ENCODE measurements at places on chromosomes 16 and 17.
A peak's percentile ranks its signal among the peaks of the same experiment; 100 is the strongest.

DNA sequence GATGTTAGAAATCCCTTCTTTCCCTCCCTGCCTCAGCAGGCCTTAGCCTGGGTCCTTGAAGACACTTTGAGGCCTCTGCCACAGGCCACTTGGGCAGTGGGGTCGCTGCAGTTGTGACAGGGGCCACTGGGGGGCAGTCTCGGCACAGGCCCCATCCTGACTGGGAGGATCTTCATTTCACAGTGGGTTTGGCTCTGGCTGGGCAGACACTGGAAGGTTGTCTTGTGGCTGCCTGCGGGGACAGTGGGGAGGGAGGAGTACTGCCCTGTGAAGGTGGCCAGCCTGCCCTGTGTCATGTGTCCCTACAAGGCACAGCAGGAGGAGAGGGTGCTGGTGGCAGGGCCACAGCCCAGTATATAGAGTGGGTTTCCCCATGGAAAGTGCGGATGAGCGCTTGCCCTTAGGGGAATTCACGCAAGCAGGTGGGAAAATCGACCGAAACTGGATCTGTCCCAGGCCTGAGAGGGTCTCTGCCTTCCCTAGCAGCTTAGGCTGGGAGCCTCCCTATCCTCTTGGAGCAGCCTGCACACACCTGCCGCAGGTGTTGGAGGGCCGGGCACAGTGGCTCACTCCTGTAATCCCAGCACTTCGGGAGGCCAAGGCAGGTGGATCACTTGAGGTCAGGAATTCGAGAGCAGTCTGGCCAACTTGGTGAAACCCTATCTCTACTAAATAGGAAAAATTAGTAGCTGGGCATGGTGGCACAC, 28.8 kb downstream of the GINS2 start:
- peak; percentile 87 for DNase-seq

GRCh38 chr16:81798311-81799137, 19.4 kb downstream of the PLCG2 start:
- DNase-seq, result peak; percentile 69

DNA sequence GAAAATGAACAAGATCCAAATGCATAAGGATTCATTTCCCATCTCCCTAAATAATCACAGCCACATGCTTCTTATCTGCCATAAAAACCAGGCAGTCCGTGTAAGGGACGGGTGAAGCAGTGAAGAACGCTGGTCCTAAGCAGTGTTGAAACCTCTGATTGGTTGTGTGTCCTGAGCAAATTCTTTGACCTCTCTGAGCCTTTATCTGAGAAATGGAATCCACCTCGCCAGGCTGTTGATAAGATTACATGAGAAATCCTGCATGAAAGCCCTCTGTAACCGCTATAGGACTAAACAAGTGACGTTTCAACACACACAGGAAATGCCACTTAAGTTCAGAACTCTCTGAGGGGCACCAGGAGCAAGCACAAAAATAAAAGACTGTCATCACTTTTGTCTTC, 26.8 kb downstream of the GAS7 start:
- no peak for DNase-seq

- no peak for DNase-seq
Observed at GRCh38 chr17:47373002-47373401, 49.2 kb downstream of the EFCAB13 start.

GRCh38 chr16:27690608-27691007, 140.7 kb downstream of the KATNIP start:
- DNase-seq, result no peak

- DNase-seq, result no peak
Observed at GRCh38 chr17:72615627-72615991, 476.9 kb downstream of the SLC39A11 start.

- no peak for DNase-seq
Observed at GRCh38 chr16:89281829-89282228, 64.3 kb downstream of the ZNF778 start.

DNA sequence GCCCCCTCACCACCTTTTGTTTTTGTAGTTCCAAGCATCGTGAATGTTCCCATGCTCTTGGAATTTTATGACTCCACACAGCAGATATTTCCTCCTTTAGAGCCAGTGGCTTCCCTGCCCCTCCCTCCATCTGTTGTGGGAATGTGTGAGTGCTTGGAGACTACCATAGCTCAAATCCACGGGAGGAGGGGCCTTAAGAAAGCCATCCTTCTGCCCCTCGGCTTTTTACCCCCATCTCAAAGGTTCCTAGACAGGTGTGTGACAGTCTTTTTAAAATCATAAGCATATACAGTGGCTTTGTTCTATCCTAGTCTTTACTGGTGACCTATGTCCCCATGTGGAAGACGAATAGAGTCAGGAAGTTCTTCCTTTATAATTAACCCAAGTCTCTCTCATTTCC, 47.2 kb downstream of the YPEL2 start:
- no peak for DNase-seq

GRCh38 chr17:66354981-66355380, 52.6 kb downstream of the PRKCA start:
- no peak for DNase-seq

- no peak for DNase-seq
Observed at GRCh38 chr17:17561408-17562145, 29.9 kb downstream of the PEMT start.

Data from activated CD8-positive, alpha-beta memory T cell treated with anti-CD3 and anti-CD28 coated beads for 24 hours (primary cell).